ENCODE measurements at places on chromosomes 12 and 14.

DNA sequence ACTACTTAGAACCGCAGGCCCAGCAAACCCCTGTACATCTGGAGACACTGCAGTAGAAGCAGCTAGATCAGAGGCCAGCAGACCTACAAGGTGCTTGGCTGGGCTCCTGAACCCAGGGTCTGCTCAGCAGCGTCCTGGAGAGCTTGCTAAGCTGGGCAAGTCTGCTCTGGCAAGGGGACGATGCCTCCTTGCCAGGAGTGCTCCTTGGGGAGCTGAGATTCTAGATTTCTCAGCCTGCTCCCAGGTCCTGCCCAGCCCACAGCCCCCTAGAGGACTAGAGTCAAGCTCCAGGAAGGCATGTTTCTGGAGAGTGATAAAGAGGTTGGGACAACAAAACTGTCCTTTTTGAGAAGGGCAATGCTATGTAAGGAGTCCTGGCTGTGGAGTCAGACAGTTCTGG is 60.3 kb downstream of the HSPB8 start:
- no peak for DNase-seq

DNA sequence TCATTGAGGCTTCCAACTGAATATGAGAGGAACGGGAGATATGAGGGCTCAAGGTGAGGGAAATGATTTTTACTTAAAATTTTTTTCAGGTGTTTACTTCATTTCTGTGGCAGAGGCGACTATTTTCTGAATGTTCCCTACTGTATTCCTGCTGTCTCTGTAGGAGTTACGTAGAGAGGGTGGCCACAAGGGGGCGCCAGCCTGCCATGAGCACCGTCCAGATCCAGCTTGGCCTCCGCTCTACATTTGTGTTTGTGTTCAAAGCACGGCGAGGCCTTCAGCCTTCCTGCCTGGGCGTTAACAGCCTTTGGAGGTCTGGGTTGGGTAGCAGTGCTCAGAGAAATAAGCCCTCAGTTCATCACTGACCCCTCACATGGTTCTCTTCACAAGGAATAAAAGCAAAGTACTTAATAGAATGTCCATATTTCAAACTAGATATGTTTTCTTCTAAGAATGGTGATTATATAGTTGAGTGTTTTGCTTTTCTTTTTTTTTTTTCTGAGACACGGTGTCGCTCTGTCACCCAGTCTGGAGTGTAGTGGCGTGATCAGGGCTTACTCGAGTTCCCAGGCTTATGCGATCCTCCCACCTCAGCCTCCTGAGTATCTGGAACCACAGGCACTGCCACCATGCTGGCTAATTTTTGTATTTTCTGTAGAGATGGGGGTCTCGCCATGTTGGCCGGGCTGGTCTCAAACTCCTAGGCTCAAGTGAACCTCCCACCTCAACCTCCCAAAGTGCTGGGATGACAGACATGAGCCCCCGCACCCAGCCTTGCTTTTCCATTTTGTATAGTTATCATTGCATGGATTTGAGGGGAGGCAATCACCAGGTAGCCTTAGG is 22.3 kb downstream of the CKB start:
- DNase-seq, result peak; percentile 52

- DNase-seq, result no peak
Measured at GRCh38 chr12:3529281-3529680, 38.3 kb downstream of the PRMT8 start.

- DNase-seq, result no peak
Measured at GRCh38 chr12:91356405-91356804, 173.8 kb upstream of the DCN start.

Measured in activated T-helper 1 cell treated with Interleukin-2 at 50 U/mL for 16 hours (primary cell).